ENCODE measurements at places on chromosomes 12 and 14.
A peak's percentile ranks its signal among the peaks of the same experiment; 100 is the strongest.

DNA sequence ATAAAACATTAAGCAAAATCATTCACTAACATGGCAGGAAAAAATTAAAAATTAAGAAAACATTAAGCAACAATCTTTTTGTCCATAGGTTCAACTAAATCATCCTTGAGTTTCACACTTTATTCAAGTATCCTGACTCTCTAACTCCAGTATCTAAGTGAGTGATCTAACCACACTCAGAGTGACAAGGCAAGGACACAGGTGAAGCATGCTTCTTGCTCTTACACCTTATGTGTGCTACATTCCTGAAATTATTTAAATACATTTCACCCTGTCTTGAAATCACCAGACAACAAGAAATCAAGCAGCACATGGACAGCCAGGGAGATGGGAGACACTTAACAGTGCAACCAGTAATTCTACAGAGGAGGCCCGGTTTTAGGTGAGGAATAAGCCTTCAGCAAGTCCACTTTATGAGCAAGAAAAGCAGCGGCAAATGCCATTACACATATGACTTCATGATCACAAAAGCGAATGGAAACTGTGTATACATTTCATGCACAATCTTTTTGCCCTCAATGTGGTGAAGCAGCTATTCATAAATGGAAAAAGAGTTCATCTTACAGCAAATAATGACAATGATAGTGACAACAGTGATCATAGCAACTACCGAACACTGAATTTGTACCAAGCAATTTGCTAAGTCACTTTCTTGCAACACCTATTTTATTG is 37.4 kb downstream of the PHLDA1 start:
- DNase-seq = no peak

DNA sequence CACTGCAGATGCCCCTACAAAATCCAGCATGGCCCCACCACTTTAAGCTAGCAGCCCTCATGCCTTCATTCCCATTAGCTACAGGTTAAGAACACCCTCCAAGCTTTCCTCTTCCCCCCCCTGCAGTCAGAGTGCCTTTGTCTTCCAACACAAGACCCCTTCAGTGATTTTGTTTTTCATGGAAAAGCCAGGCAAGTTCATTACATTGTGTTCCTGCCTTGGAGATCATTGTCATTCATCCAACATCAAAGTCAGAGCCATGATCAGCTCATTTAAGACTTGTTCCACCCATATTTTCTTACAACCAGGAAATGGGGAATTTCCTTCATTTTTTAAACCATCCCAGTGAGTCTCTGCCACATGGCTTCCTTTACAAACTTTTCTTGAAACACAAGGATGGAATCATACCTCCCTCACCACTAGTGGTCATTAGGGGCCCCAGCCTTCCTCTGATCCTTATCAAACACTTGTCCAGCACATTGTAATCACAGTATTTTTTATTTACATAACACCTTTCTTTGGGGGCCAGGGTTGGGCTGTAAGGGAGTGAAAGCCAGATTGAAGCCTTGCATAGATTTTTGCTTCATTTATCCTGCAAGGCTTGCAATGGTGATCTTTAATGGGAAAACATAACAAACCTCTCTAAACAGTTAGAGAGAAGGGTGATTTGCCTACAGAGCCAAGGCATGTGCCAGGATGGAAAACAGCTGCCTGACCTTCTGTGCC is 765.3 kb downstream of the MED13L start:
- no peak for DNase-seq

DNA sequence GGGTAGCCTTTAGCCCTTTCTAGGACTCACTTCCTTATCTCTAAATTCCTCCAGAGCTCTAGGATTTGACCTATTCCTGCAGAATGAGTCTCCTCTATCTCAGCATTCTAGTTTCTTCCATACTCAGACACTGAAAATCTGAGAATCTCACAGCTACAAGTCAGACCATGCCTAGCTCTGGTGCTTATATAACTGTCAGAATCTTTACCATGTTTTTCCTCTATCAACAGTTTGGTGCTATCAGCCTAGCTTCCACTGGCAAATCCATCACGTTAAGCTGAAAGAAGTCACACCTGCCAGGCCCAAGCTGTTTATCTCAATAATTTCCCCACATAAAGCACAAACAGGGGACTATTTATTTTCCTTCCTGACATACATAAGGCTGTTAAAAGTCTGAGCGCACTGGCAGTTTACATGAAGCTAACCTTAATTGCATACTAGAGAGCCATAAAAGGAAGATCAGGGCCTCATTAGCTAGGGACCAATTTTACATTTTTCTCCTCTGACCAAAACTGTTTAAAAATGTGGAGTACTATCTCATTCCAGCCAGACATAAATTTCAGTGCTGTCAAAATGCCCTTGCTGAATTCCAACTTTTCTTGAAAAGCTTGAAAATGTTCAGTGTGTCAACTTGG is 270.5 kb downstream of the C12orf75 start:
- no peak for DNase-seq

DNA sequence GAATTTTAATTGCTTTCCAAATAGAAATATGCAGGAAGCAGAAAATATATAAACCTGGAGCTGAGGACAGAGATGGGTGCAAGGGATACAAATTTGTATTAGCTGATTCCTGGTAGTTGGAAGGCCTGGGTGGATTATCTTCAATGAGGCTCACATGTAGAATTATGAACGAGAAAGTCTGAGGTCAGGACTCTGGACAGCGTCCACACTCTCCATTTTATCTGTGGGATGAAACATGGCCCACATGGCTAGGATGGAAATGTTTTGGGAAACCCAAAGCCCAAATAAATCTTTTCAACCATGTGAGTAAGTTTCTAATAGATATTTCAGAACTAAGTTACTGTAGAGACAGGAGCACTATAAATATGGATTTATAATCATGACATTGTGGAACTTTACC is 256.1 kb downstream of the APAF1 start:
- DNase-seq = no peak

GRCh38 chr14:105933238-105933637 is 406.9 kb downstream of the TMEM121 start:
- no peak for DNase-seq

DNA sequence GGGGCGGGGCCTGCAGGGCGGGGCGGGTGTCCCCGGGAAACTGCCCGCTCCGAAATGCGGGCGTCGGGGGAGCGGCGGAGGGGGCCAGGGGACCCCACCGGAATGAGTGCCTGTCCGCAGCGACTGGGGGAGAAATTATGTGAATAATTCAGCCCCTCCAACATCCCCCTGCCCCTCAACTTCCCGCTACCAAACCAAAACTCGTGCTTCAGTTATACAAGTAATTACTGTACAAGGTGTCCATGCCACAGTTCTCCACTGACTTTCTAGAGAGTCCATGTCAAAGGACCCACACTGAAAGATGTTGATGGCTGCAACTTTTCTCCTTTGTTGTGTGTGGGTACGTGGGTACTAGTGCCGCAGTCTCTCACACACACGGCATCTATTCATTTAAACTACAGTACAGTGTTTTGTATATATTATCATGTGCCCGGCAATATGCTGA is 414 bp upstream of the CDK17 start:
- peak; percentile 47 for DNase-seq

DNA sequence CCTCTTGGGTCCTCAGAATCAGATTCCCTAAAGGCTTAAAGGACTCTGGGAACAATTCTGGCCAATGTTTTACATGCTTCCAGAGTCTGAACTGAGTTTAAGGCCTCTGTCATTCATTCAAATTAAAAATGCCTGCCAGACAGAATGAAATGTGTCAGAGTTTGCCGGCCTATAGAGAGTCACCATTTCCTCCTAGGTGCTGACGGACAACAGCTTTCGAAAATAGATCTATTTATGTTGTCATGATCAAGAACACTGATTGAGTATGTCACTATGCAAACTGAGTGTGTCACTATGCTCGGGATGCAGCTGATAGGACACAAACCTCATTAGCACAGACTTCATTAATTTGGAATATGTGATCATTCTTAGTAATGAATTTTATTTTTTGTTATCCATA is 151.4 kb upstream of the TMCC3 start:
- DNase-seq = no peak

DNA sequence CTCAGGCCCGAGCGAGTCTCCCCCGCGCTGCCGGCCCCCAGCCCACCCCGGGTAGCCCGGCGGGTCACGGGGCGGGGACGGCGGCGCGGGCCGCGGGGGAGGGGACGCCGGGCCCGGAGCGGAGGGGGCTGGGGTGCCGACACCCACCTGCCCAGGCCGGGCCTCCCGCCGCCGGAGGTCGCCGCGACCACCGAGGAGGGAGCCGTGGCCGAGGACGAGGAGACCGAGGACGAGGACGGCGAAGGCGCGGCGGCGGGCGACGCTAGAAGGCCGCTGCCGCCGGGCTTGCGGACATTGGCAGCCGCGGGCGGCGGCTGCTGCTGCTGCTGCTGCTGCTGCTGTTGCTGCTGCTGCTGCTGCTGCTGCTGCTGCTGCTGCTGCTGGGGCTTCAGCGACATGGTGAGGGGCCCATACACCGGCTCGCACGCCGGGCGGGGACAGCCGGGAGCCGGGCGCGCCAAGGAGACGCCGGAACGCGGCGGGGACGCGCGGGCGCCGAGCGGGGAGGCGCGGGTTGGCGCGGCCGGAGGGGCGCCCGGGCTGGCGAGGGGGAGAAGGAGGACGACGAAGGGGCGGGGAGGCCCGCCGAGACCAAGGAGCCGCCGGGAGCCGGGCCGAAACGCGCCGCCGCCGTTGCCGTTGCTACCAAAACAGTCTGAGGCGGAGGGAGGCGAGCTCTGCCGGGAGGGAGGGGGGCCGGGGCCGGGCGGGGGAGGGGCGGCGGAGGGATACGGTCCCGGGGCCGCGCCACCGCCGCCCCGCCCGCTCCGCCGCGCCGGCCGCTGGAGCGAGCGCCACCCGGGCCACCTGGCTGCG is at the start of gene ATXN2:
Gene ATXN2 (minus strand): TSS at position 679 of the 816 bp plus-strand sequence. CDS start 281 bp downstream, at position 398.
- DNase-seq = no peak

GRCh38 chr12:4809449-4810218 is 89.4 kb downstream of the GALNT8 start:
- no peak for DNase-seq

GRCh38 chr14:106372870-106373652 is 846.7 kb downstream of the TMEM121 start:
- DNase-seq = no peak

DNA sequence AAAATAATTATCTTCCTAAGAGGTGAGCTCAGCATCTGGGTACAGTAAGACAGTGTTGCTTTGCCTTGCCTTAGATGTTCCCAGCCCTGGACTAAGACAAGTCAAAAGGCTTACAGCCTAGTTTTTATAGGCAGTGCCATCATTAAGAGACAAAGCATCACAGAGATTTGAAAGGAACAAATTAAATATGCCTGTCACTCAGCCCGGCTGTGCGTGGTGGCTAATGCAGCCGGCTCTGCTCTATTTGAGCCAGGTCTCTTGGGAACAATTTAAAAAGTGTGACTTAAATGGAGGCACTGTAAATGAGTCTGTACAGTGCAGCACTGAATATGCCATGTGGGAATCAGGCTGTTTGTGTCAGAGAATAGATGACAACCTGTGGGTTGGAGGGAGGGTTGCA is 1687.4 kb upstream of the FLRT2 start:
- no peak for DNase-seq
